ENCODE measurements at places on chromosomes 1 and 21. TPM values are rescaled to one million over a fixed set of nuclear protein-coding genes. Genes with fewer than 3 reads are reported as not detected.

DNA sequence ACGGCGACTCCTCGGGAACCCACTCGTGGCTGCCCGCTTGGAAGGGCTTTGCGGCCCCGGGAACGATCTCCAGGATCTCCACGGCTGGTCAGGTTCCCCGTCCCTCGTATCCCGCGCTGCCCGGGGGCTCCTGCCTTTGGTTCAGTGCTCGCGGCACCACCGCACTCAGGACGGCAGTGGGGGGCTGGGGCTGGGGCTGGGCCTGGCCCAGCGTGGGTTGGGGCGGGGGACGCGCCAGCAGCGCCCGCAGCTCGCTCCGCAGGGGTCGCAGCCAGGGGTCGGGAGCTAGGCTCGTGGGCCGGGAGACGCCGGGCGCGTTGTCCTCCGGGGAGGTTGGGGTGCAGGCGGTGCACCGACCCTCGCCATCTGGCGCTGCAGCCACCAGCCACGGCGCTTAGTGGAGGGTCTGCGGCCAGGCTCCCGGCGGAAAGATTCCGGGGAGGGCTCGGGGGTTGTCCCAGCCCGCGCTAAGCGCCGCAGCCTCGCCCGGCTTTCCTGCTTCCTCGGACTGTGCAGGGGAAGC, 8.9 kb downstream of the SIM2 start:
- DNase-seq: no peak

The KCNA3 gene
- not detected for total RNA-seq

The TFAP2E gene
- total RNA-seq: 0.06 TPM

DNA sequence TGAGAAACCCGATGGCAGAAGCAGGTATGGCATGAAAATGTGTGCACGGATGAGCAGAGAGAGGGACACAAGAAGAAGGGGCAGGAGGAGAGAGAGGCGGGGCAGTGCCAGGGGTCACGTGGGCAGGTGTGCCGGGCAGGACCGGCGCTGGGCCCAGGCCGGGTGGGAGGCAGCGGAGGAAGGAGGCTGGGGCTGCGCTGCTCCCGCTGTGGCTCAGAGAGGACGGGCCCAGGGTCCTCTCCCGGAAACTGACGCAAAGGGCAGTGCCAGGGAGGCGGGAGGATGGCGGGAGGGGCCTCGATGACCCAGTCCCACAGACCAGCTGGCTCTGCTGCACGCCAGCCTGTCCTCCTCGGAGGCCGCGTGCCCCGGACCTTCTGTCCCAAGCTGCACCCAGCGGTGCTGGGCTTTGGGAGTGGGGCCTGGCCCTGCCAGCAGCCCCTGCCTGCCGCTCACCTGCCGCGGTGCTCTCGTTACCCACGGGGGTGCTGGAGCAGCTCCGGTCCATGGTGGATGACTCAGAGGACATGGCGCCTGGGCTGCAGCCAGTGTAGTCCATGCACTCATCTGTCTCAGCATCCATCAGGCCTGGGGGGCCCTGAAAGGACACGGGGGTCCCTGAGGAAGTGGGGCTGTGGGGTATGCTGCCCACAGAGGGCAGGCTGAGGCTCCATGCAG, 153.9 kb downstream of the CASZ1 start:
- DNase-seq: no peak

DNA sequence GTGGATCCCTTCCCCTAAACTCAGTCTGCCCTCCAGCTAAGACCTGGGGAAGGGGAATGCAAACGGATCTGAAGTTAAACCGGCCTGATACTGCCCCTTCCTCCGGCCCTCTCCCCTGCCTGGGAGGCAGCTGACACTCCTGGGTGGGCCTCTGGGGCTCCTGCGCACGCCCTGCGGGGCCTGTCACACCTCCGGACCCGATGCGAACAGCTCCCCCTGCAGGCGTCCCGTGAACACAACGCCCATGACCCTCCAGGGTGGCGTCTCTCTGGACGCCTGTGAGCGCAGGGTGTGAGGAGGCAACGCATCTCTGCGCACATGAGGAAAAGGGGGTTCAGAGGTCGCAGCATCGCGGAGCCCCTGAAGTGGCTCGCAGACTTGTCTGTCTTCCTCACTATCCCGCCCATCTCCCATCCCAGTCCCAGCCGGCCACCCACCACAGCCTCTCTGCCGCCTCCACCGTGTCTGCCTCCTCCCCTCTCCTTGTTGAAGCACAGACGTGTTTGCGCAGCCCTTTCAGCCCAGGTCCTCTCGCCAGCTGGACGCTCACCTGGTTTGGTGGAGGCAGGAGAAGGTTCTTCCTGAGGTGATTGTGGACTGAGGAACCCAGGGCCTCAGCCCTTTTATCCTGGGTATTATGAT, 421 bp upstream of the LCE3A start:
- no peak for DNase-seq

GRCh38 chr21:17386498-17386897, 126.3 kb upstream of the CXADR start:
- no peak for DNase-seq

DNA sequence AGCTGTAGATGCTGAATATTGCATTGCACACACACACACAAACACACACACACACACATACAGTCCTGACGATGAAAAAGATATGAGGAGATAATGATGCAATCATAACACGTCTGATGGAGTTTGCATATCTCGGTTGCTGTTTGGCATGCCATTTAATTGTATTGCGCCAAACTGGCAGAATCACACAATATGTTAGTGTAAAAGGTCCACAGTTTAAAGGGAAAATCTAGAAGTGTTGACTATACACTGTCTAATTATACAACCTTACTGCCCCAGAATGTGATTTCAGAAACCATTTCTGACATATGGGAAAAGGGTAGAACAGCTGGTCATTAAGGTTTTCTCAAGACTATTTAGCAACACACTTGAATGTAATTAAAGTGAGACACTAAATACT, 123.7 kb upstream of the PROX1 start:
- DNase-seq: no peak

The FMO3 gene
- total RNA-seq: not detected

DNA sequence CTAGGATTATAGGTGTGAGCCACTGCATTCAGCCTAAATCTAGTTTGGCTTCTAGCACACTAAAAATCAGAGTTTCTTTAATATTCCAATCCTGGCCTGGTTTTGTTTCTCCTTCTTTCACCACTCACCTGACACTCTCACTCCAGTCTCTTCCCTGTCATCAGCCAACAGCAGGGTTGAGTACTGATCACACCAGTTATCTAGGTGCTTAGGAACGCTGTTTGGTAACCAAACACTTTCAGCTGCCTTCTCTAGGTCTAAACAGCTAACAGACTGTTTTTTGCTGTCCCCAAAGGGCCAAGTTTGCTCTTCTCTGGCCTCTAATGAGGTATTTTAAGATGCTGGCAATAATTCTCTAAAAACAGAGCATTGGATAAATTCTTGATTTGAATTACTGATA, 17.7 kb upstream of the FRRS1 start:
- DNase-seq: peak; percentile 20

The ZSCAN20 gene
- total RNA-seq: 9.0 TPM

DNA sequence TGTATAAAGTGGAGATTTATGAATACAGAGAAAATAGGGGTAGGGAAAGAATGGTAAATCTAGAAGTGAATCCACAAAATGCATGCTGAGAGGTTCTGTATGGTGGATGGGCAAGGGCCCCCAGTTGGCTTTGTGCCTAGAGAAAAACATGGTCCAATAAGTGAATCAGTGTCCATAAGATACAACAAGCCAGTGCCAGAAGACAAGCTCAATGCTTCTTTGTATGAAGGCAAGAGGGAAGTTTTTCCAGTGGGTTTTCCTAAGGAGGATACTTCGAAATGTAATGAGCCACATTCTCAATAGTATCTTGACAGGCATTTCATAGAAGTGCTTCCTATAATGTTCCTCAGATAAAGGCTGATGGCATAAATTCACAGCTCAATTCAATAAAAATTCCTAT, 169.4 kb upstream of the HMCN1 start:
- no peak for DNase-seq

The MMEL1 gene
- total RNA-seq: not detected

- peak; percentile 72 for DNase-seq
Observed at GRCh38 chr1:221667504-221667903, 74.4 kb downstream of the DUSP10 start.

The NEXN gene
- 29.7 TPM for total RNA-seq

The TSACC gene
- total RNA-seq: not detected

- DNase-seq: no peak
Observed at GRCh38 chr1:223803211-223803610, 42.5 kb downstream of the TP53BP2 start.

DNA sequence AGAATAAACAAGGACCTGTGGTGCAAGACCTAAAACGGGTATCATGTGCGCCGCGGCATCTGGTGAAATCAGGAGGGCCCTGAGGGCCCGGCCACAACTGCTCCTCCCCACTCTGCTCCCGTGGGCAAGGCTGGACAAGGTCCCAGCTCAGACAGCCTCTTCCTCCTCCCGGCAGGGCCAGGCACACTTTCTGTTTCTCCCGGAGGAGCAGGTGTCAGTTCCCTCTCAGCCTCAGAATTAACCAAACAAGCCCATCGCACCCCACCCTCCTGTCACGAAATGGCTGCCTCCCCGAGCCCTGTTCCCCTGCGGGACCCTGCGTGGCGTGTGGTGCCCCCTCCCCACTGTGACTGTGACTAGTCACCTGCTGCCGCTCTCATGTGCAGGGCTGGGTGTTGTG, 15.2 kb downstream of the PTTG1IP start:
- no peak for DNase-seq

- DNase-seq: no peak
Observed at GRCh38 chr21:43348801-43349261, 78.1 kb downstream of the SIK1 start.

The KCND3 gene
- not detected for total RNA-seq

DNA sequence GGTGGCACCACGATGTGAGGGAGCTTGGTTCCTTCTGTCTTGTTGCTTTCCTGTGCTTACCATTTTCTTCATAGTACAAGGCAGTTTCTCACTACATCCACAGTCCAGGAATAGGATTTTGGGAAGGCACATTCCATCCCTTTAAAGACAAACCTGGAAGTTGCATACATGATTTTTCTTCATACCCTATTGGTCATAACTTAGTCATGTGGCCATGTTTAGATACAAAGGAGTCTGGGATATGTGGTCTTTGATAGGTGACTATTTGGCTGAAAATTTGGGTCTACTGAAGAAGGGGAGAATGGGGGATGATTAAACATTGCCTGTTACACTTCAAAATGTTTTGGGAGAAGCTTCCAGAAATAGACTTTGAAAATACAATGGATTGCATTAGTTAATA, 7.0 kb downstream of the DYRK1A start:
- DNase-seq: peak; percentile 40

DNA sequence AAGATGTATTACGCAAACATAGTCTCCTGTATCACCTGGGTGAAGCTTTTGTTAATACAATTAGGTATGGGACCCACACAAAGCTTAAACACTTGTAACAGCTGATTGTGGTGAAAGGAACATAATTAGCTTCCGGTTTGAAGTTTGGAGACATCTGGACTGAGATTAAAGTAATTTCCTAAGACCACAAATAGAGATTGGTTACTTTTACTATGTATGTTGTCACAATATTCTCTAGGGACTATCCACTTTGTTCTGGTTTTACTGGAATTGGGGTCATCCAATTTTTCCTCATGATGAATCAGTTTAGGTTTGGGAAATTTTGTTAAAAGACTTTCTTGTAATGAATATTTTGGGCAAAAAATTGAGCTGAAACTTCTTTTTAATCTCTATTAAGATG, 71.8 kb upstream of the SAMSN1 start:
- DNase-seq: no peak

DNA sequence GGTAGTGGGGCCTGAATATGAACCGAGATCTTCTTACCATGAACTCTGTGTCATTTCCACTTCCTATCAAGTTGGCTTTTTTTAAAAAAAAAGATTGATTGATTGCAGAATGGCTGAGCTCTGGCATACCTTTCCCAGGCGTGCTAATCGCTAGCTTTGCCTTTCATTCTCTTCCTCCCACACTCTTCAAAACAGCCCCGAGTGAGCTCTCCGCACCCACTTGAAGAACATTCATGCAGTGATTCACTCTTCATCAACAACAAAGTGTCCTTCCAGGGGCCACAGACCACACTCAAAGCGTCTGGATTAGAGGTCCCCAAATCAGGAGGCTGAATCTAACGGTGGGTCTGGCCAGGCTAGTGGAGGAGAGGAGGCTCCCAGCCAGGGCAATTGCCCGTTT, 96.3 kb upstream of the GALNT2 start:
- DNase-seq: no peak

DNA sequence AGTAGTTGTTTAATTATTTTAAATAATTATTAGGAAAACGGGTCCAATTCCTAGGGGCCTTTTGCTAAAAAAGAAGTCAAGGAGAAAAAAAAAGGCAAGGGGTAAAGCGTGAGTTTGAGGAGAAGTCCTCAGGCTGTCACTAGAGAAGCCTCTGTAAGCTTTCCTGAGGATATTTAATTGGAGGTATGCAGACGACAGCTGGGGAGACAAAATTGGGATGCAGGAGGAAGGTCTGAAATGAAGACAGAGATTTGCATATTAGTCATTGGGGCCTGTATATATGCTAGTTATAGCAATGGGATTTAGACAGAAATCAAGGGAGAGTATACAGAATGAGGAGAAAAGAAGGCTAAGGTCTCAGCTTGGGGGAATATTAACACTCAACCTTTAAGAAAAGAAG, 8.6 kb downstream of the ATP6V1G3 start:
- no peak for DNase-seq

- DNase-seq: no peak
Observed at GRCh38 chr1:200704986-200705500, 33.6 kb upstream of the CAMSAP2 start.

The FBLIM1 gene
- 10.3 TPM for total RNA-seq

- DNase-seq: no peak
Observed at GRCh38 chr1:30194046-30194619, 529.3 kb downstream of the MATN1 start.

The PCBP3 gene
- 2.8 TPM for total RNA-seq

The NBPF4 gene
- not detected for total RNA-seq

DNA sequence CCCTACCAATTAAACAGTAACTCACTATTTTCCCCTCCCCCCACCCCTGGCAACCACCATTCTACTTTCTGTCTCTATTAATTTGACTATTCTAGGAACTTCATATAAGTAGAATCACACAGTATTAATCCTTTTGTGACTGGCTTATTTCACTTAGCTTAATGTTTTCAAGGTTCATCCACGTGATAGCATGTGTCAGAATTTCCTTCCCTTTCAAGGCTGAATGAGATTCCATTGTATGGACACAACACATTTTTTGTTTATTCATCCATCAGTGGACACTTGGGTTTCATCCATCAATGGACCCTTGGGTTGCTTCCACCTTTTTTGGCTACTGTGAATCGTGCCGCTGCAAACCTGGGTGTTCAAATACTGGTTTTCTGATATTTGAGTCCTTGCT, 41.7 kb downstream of the EIF2D start:
- no peak for DNase-seq

The ERO1B gene
- total RNA-seq: 2.5 TPM

GRCh38 chr1:225435487-225435886, 7.6 kb upstream of the LBR start:
- DNase-seq: no peak

Data from LHCN-M2 (cell line).